ENCODE measurements at places on chromosomes 16 and 17.

- H3K4me1 ChIP-seq, result peaks cover 24% of the 10 kb centered on the region
- peak within 1 kb of the TSS; percentile 81 for H3K27ac ChIP-seq
- H3K4me3 ChIP-seq, result peak within 1 kb of the TSS; percentile 93
- no peaks in the 10 kb centered on the region for H3K36me3 ChIP-seq
Measured at GRCh38 chr16:2009791-2010510, at the start of gene ZNF598. Gene ZNF598 (minus strand): TSS chr16:2009821.

DNA sequence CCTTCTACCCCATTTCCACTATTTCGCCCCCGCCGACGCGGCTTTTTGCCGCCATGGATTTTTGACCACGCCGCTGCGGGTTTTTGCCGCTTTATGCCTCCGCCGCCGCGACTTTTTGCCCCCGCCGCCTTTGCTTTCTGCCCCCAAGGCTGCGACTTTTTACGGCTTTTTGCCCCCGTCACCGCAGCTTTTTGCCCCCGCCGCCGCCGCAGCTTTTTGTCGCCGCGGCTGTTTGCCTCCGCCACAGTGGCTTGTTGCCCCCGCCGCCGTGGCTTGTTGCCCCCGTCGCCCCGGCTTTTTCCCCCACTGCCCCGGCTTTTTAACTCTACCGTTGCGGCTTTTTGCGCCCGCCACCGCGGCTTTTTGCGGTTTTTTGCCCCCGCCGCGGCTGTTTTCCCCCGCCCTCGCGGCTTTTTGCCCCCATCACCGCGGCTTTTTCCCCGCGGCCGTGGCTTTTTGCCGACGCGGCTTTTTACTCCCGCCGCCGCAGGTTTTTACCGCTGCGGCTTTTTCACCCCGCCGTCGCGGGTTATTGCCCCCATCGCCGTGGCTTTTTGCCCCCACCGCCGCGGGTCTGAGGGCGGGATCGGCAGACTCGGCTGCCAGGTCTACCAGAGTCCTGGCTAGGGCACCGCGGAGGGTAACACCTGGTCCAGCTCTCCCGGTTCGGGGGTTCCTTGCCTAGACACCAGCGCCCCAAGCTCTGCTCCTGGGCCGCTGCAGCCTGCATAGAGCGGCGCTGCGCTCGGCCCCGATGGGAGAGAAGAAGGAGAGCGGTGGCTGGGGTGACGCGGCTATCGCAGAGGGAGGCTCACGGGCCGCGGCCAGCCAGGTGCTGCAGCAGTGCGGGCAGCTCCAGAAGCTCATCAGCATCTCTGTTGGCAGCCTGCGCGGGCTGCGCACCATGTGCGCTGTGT lies 562.7 kb upstream of the WSB1 start:
- H3K4me1 ChIP-seq, result no peaks in the 10 kb centered on the region
- H3K36me3 ChIP-seq, result no peaks in the 10 kb centered on the region
- no peak overlapping the region for H3K27ac ChIP-seq
- no peak overlapping the region for H3K4me3 ChIP-seq
- H3K27me3 ChIP-seq, result no peaks in the 10 kb centered on the region

GRCh38 chr17:32596628-32597027 lies 109.8 kb downstream of the CDK5R1 start:
- H3K4me1 ChIP-seq, result no peaks in the 10 kb centered on the region
- DNase-seq, result no peak
- H3K36me3 ChIP-seq, result no peaks in the 10 kb centered on the region
- no peak overlapping the region for H3K27ac ChIP-seq

- H3K4me3 ChIP-seq, result no peak overlapping the region
- no peak overlapping the region for H3K27ac ChIP-seq
Measured at GRCh38 chr16:22235839-22236745, 30.0 kb downstream of the EEF2K start.

GRCh38 chr16:88062341-88063210 lies 111.3 kb downstream of the BANP start:
- no peaks in the 10 kb centered on the region for H3K27me3 ChIP-seq
- H3K27ac ChIP-seq, result no peak overlapping the region
- no peaks in the 10 kb centered on the region for H3K4me1 ChIP-seq
- DNase-seq, result no peak
- H3K36me3 ChIP-seq, result no peaks in the 10 kb centered on the region

- no peak overlapping the region for H3K4me3 ChIP-seq
- H3K4me1 ChIP-seq, result no peaks in the 10 kb centered on the region
- no peak overlapping the region for H3K27ac ChIP-seq
- no peaks in the 10 kb centered on the region for H3K36me3 ChIP-seq
Measured at GRCh38 chr16:17784073-17784472, 313.3 kb upstream of the XYLT1 start.

DNA sequence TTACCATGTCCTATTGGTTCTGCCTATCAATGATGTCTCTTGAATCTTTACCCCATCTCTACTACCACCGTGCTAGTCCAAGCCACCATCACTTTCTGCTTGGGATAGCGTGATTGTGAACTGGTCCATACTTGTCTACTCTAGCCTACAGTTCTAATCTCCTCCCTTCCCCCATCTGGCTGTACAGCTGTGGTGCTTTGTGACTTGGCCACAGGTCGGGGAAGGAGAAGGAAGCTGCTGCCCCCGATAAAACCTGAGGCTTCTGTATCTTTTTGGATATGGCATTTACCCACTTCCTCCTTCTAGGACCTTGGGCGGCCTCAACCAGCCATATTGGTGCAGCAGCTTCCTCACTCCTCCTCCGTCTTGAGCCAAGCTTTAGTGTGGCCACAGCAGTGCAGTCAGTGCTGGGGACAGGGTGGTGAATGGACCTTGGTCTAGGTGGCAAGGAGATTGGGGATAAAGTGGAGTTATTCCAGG lies 314 bp upstream of the ITGA2B start:
- no peak overlapping the region for H3K4me3 ChIP-seq
- no peaks in the 10 kb centered on the region for H3K4me1 ChIP-seq
- no peak for DNase-seq

GRCh38 chr16:81544261-81544660 lies 99.7 kb downstream of the CMIP start:
- H3K4me3 ChIP-seq, result no peak overlapping the region
- DNase-seq, result no peak
- H3K27ac ChIP-seq, result no peak overlapping the region
- H3K4me1 ChIP-seq, result no peaks in the 10 kb centered on the region
- no peaks in the 10 kb centered on the region for H3K36me3 ChIP-seq

Data from prostate gland (tissue), 2 donors.